ENCODE measurements at places on chromosomes 16 and 17. TPM values are rescaled to one million over a fixed set of nuclear protein-coding genes. Genes with fewer than 3 reads are reported as not detected.
A peak's percentile ranks its signal among the peaks of the same experiment; 100 is the strongest.

DNA sequence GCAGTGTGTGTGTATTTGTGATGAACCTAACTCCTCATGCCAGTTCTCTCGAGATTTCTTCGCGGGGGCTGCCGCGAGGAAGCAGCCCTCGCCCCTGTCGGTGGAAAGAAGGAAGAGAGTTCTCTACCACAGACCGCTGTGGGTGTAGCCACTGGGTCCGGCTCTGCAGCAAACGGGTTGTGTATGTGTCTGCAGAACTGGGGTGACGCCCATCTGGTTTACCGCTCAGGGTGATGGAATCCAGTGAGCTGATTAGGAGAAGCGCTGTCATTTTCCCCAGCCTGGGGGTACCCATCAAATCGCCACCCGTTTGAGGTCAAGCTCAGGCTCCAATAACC, 7.7 kb downstream of the CORO6 start:
- DNase-seq, result peak; percentile 71

DNA sequence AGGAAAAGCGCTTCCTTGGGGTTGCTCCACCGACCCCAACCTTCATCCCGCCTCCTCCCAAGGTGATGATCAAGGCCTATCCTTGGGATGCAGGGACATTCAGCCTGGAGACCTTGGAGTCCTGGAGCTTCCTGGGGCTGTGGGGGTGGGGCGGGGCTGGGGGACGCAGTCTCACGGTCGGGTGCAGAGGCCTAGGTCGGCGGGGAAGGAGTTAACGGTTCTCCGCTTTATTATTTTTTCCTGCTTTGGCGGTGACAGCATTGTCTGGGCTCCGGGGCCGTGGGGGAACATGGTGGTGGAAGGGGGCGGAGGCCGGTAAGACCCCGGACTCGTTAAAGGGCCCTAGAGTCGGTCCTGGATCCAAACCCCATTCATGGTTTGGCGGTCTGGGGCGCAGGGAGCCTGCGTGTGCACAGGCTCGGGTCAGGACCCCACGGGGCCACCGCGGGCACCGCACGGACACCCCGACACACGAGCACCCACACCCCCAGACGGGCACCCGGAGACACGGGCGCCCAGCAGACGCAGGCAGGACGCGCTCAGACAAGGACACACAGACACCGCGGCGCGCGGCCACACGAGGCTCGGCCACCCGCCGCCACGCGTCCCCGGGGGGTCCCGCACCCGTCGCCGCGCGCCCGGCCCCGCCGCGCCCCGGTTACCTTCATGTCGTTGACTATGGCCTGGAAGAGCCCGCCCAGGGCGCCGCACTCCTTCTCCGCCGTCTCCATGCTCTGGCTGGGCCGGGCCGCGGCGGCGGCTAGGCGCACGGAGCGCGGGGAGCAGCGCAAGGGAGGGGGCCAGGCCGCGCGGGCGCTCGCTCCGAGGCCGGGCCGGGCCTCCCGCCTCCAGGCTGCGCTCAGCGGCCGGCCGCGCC, 554 bp downstream of the MTSS2 start:
- DNase-seq, result peak; percentile 73

DNA sequence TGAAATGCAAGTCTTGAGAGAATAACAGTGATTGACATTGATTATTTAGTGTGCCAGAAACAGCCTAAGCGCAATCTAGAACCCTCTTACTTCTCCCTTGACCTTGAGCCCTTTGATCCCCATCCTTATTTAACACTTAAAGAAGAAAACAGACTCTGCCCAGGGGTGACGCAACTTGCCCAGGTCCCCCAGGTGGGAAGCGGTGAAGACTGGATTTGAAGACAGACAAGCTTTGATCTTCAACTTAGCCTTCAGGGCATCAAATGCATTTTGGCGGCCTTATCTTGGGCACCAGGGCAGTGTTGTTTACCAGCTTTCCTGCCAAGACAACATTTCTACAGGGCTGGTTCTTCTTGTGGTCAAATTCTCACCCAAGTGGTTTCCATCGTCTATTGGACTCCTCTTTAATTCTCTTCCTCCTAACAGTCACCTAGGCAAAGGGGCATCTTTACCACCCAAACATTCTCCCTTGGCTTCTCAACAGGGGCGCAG, 8.9 kb upstream of the CIITA start:
- no peak for DNase-seq

- DNase-seq, result peak; percentile 29
These were observed 200.0 kb downstream of the NTN1 start for GRCh38 chr17:9221147-9221921.

DNA sequence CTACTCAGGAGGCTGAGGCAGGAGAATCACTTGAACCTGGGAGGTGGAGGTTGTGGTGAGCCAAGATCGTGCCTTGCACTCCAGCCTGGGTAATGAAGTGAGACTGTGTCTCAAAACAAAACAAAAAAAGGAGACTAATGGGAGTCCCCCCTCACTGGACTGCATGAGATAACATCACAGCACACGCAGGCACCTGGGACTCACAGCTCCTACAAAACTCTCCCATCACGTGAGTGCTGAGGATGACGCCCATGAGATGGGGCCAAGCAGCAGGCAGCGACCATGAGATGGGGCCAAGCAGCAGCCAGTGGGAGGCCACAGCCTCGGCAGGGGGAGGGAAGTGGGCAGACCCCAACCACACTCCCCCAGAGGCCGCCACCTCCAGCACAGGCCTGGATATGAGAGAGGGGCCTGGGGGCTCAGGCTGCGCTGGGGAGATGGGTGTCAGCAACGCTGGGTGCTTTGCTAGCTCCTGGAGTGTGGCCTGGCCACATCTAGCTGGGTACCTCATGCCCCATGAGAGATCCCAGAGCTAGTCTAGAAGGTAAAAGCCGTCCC, 15.4 kb downstream of the DNAAF8 start:
- DNase-seq, result no peak

- no peak for DNase-seq
These were observed 7.4 kb downstream of the BANP start for GRCh38 chr16:87958632-87959031.

- no peak for DNase-seq
These were observed 120.5 kb downstream of the ZFHX3 start for GRCh38 chr16:72927199-72928089.

GRCh38 chr17:77126519-77126918, 14.2 kb upstream of the SEC14L1 start:
- no peak for DNase-seq

DNA sequence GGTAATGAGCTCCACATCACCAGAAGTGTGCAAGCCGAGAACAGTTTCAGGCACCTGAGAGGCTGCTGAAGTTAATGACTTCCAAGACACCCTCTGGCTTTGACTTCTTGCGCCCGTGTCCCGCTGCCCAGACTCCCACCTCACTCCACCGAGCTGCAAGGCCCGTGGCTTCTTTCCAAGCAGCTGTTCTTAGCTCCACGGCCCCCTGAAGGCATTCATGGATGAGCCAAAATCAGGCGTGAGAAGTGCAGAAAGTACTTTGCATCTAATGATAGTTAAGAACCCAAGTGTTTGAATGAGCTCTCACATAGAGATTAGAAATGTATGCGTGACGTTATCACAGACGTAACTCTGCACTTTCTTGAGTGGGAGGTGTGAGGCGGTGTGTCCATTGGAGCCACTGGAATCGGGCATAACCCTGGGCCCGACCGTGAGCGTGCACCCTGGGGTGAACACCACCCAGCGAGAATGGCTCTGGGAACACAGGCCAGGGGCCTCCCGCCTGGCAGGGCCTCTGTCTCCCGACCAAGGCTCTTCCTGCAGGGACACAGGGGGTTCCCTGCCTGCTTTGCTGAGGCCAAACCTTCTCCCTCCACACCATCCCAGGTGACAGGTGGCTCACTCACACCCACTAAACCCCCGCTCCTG, 11.0 kb downstream of the NPTX1 start:
- DNase-seq, result peak; percentile 21

GRCh38 chr17:57110152-57110542, 25.1 kb downstream of the AKAP1 start:
- peak; percentile 48 for DNase-seq

DNA sequence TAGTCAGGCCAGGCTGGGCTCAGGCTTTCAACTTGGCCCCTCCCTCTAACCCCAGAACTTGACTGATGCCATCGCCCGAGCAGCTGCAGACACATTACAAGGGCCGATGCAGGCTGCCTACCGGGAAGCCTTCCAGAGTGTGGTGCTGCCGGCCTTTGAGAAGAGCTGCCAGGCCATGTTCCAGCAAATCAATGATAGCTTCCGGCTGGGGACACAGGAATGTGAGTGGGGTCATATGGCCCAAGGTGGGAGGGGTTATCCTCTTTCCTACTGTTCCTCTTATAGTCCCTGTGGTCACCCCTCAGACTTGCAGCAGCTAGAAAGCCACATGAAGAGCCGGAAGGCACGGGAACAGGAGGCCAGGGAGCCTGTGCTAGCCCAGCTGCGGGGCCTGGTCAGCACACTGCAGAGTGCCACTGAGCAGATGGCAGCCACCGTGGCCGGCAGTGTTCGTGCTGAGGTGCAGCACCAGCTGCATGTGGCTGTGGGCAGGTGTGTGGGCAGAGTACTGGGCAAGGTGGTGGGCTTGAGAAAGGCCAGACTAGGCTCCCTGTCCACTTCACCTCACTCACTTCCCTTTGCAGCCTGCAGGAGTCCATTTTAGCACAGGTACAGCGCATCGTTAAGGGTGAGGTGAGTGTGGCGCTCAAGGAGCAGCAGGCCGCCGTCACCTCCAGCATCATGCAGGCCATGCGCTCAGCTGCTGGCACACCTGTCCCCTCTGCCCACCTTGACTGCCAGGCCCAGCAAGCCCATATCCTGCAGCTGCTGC, 2.1 kb upstream of the NRN1L start:
- DNase-seq, result peak; percentile 78

- DNase-seq, result no peak
These were observed 8.9 kb upstream of the WSCD1 start for GRCh38 chr17:6061290-6061689.

GRCh38 chr17:28317966-28318758, 838 bp upstream of the TMEM97 start:
- no peak for DNase-seq

Gene ZG16
- not detected for total RNA-seq

Gene KRTAP4-4
- not detected for total RNA-seq

Gene COG7
- total RNA-seq, result 12.4 TPM

Gene MPP3
- total RNA-seq, result 77.4 TPM

Gene EFTUD2
- total RNA-seq, result 73.0 TPM

Gene CHST6
- total RNA-seq, result 3.1 TPM

Gene IRX5
- total RNA-seq, result 1.9 TPM

Gene TBC1D3I
- 0.59 TPM for total RNA-seq

Gene TRAPPC1
- 101 TPM for total RNA-seq

Gene FOXN1
- not detected for total RNA-seq

Gene UBTF
- total RNA-seq, result 54.3 TPM

Measured in right cardiac atrium (tissue), 5 donors.